D721Med (cell line): ENCODE measurements at places on chromosomes 11 and 22.

- DNase-seq, result no peak
These were observed 3.4 kb downstream of the EMID1 start for GRCh38 chr22:29208879-29209623.

- DNase-seq, result no peak
These were observed 289.0 kb upstream of the PITPNB start for GRCh38 chr22:28208036-28208435.

- DNase-seq, result peak; percentile 25
These were observed 13.5 kb downstream of the ADORA2A start for GRCh38 chr22:24440718-24441405.

GRCh38 chr22:39662686-39663052, 92.1 kb downstream of the CACNA1I start:
- no peak for DNase-seq

DNA sequence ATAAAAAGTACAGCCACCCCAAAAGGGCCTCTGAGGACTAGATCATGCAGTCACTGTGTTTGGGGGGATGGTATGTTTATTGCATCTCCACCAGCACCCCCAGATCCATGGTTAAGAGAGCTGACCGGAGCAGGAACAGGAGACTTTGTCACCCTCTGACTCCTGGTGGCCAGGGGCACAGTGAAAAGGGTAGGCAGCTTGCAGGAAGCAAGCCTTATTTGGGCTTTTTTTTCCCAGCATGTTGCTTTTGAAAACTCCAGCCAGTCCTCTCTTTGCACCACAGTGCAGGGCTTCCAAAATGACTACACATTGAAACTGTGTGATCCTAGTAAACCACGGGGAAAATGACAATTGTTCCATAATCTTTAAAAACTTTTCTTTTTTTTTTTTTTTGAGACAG, 20.6 kb downstream of the PRR5 start:
- DNase-seq, result no peak

- no peak for DNase-seq
These were observed 1.4 kb downstream of the TRIM34 start for GRCh38 chr11:5626196-5626595.
